ENCODE measurements at places on chromosomes 2 and 18.

DNA sequence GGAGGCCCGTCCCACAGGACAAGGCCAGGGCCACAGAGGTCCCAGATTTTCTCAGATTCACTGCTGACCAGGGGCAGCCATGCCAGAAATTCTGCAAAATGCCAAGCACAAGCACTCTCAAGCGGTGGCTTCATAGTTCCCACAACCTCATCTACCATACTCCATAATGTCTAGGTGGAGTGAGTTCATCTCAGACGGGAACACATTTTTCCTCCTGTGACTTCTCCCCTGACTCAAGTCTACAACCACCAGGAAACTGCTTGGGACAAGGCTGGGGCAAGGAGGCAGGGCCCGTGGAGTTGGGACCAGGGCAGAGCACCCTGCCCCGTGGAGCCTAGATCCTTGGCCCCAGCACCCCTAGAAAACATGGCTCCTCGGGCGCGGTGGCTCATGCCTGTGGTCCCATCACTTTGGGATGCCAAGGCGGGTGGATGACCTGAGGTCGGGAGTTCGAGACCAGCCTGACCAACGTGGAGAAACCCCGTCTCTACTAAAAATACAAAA lies 150.7 kb upstream of the HAAO start:
- no peak overlapping the region for H3K4me3 ChIP-seq
- no peak for DNase-seq
- no peaks in the 10 kb centered on the region for H3K36me3 ChIP-seq
- no peaks in the 10 kb centered on the region for H3K27me3 ChIP-seq

GRCh38 chr2:200411831-200412230 lies 98.0 kb downstream of the KCTD18 start:
- H3K4me1 ChIP-seq = peaks cover 3% of the 10 kb centered on the region
- H3K27me3 ChIP-seq = no peaks in the 10 kb centered on the region
- no peak overlapping the region for H3K27ac ChIP-seq
- no peak for DNase-seq
- no peak overlapping the region for H3K4me3 ChIP-seq

DNA sequence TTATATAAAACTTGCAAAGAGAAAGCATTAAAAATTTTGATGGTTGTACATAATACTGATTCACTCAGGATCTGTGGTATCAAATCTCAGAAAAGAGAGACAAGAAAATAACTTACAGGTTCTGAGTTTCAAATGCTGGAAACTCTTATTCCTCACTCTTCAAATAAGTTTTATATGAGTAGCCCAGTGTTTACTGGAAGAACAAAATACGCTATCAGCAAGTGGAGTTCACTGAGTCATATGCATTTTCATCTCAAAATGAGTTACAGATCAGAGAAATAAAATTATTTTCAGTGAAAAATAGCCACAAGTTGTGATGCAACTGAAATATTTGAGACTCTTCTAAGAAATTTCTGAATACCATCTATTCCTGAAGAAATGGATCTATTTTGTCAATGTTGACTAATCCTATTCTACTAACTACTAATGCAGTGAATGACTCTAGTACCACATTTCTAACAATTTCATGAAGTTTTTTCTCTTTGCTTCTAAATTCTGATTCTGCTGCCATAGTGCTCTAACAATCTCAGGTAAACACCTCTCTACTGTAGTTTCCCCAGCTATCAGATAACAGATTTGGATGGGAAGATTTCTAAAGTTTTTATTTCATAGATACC lies 391.7 kb downstream of the ZEB2 start:
- no peaks in the 10 kb centered on the region for H3K4me1 ChIP-seq
- DNase-seq = no peak
- no peak overlapping the region for H3K4me3 ChIP-seq
- no peaks in the 10 kb centered on the region for H3K27me3 ChIP-seq
- no peak overlapping the region for H3K27ac ChIP-seq

- peak overlapping the region; percentile 72 for H3K27ac ChIP-seq
- H3K4me1 ChIP-seq = peaks cover 14% of the 10 kb centered on the region
- peak overlapping the region; percentile 90 for H3K4me3 ChIP-seq
- no peaks in the 10 kb centered on the region for H3K36me3 ChIP-seq
- no peaks in the 10 kb centered on the region for H3K27me3 ChIP-seq
- peak; percentile 14 for DNase-seq
Measured at GRCh38 chr18:51196811-51197660, 445 bp downstream of the MEX3C start.

DNA sequence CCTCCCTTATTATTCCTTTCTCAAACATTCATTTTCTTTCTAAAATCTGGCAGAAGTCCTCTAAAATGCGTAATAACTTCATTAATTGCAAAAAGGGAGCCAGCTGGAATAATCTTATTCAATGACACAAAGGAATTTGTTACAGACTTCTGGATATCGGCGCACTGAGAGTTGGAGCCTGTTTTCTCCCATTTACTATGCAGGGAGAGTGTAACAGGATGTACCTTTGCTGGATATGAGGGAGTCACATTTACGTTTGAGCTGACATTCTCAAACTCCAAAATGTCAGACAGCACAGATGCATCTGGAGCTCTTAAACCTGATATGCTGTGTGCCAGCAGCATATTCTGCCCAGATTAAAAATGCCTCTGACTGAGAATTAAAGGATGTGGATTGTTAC lies 275.3 kb downstream of the TMX3 start:
- H3K4me3 ChIP-seq = no peak overlapping the region
- DNase-seq = no peak
- H3K27me3 ChIP-seq = no peaks in the 10 kb centered on the region
- no peaks in the 10 kb centered on the region for H3K36me3 ChIP-seq
- no peak overlapping the region for H3K27ac ChIP-seq

DNA sequence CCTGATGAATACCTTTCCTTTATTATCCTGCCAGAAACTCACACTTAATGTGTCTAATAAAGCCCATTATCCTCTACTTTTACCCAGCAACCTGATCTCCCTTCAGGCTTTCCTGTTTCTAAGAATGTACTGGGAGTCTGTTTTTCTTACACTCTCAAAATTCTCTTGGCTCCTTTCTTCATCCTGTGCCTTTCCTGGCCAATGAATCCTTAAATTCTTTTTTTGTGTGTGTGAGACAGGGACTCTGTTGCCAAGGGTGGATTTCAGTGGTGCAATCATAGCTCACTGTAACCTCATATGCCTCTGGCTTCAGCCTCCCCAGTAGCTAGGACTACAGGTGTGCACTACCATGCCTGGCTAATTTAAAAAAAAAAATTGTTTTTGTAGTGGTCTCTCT lies 72.7 kb downstream of the MAP2 start:
- no peak overlapping the region for H3K4me3 ChIP-seq
- no peak for DNase-seq
- no peak overlapping the region for H3K27ac ChIP-seq
- no peaks in the 10 kb centered on the region for H3K27me3 ChIP-seq

- no peak overlapping the region for H3K27ac ChIP-seq
- no peak for DNase-seq
- peaks cover 7% of the 10 kb centered on the region for H3K36me3 ChIP-seq
- no peaks in the 10 kb centered on the region for H3K27me3 ChIP-seq
- no peak overlapping the region for H3K4me3 ChIP-seq
Measured at GRCh38 chr2:67671464-67672450, 274.6 kb downstream of the ETAA1 start.

DNA sequence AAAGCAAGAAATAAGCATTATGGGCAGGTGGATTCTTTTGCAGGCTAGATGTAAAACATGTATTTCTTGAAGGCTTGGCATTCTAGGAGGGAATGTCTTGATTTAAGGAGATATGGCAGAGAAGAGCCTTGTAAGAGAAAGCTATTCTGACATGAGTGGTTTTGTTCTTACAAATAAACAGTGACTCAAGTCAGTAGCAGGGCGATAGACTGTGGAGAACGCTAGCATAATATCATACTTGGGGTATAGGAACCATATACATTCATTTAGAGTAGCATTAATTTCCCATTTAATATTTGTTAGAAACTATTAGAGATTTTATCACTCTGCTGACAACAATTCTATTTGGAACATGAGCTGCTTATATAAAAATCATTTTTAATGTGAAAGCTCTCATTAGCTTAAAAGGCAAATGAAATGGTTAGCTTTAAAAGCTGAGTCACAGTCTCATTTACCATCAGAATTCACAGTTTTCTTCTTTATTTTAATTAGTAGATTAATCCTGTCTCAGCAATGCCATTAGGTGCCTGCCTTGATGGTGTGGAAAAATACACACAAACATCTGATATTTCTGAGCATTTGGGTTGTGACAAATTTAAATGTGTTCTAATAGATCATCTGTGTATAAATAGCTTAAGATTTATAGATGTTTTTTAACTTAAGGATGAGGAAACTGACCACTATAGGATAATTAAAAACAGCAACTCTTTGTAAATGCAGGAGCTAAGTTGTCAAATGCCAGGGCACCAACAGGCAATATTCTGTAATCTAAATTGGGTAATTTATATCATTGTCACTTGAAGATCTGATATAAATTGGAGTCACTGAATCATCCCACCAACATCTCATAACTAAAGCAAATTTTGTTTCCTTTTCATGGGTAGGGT lies 276.7 kb downstream of the PLCL1 start:
- no peaks in the 10 kb centered on the region for H3K27me3 ChIP-seq
- no peaks in the 10 kb centered on the region for H3K36me3 ChIP-seq
- no peaks in the 10 kb centered on the region for H3K4me1 ChIP-seq
- no peak overlapping the region for H3K4me3 ChIP-seq
- DNase-seq = no peak

DNA sequence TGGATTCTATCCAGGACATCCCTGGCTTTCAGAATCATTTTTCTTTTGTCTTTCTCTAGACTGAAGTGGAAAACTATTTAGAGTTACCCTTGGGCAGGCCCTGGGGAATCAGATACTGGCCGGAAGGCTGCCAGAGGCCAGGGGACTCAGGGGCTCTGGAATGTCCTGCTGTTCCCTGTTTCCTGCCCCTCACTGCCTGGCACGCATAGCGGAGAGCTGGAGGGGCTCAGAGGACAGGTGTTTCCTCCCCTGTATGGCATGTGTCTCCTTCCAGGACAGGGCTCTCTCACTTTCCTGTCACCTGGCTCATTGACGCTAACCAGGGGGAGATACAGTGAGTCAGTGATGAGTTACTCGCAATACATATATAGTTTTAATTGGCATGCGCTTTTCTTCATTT lies 38.8 kb downstream of the DYSF start:
- DNase-seq = no peak
- no peaks in the 10 kb centered on the region for H3K27me3 ChIP-seq
- H3K27ac ChIP-seq = no peak overlapping the region
- H3K36me3 ChIP-seq = no peaks in the 10 kb centered on the region
- H3K4me1 ChIP-seq = peaks cover 9% of the 10 kb centered on the region
- H3K4me3 ChIP-seq = no peak overlapping the region

DNA sequence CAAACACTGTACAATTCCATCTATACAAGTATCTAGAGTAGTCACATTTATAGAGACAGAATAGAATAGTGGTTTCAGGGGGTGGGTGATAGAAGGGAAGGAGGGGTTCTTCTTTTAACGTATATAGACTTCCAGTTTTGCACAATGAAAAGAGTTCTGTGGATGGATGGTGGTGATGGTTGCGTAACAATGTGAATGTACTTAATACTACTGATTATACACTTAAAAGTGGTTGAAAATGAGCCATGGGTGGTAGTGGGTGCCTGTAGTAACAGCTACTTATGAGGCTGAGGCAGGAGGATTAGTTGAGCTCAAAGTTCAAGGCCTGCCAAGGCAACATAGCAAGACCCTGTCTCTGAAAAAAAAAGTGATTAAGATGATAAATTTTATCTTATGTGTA lies 85.8 kb downstream of the SETBP1 start:
- DNase-seq = no peak
- H3K4me1 ChIP-seq = peaks cover 4% of the 10 kb centered on the region
- H3K4me3 ChIP-seq = no peak overlapping the region
- no peak overlapping the region for H3K27ac ChIP-seq
- H3K36me3 ChIP-seq = no peaks in the 10 kb centered on the region

DNA sequence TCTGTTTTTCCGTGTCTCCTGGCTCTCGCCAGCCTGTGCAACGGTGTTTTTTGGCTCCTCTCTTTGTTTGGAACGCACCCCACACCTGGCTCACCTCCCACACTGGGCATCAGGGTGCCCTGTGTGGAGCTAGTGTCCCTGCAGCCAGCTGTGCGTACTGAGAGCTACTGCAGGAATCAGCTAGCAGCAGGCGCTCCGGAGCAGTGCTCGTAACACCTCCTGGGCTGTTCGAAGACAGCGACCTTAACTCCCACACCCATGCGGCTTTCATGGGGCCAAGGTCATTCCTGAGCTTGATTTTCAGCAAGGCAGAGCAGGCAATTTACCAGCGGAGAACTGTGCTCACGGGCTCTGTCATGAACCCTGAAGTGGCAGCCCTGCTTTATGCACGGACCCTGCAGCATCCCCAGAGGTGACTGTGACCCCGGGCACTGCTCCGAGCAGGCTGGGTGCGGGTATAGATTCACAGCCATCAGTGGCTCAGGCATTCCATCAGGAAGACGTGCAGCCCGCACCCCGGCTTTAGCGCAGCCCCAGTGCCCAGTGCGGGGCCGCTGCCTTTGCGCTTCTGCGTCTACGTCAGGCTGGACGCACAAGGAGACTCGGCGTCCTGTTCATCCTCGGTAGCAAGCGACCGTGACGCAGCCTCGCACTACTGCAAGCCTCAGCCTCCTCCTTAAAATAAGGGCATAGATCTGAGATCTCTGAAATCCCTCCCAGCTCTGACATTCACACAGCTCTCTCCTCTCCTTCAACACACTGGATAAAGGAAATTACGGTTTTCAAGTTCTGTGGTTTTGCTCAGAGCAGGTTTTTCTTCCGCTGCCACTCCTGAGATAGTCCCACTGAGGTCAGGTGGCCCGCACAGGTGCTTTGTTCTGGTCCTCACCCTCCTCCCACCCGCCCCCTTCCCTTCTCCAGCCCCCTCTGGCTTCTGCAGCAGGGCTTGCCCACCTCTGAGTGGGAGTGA lies 58.2 kb downstream of the ADI1 start:
- H3K36me3 ChIP-seq = peaks cover 67% of the 10 kb centered on the region
- no peaks in the 10 kb centered on the region for H3K4me1 ChIP-seq
- no peak overlapping the region for H3K27ac ChIP-seq
- DNase-seq = no peak

DNA sequence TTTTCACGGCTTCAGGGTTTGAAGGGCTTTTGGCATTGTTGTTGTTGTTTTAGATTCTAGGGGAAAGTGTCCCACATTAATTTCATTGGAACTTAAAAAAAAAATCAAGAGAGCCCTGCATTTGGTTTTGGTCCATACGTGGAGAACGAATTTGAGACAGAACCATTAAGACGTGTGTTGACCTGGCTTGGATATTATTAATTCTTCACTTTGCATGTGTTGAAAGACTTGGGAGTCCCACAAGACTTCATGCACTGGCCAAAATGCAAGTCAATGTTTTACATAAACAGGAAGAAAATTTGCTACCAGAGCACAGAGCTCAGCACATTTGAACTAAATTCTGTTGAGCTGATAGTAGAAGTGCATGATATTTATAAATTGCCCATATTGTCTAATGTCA lies 761.2 kb upstream of the ACVR2A start:
- DNase-seq = no peak
- H3K36me3 ChIP-seq = no peaks in the 10 kb centered on the region
- H3K27me3 ChIP-seq = no peaks in the 10 kb centered on the region
- H3K4me3 ChIP-seq = no peak overlapping the region
